CD4-positive, alpha-beta T cell treated with Interleukin-4 for 4 hours (primary cell): ENCODE measurements at places on chromosomes 11 and 22.

- no peak for DNase-seq
Observed at GRCh38 chr11:29446132-29446531, 570.7 kb downstream of the KCNA4 start.

DNA sequence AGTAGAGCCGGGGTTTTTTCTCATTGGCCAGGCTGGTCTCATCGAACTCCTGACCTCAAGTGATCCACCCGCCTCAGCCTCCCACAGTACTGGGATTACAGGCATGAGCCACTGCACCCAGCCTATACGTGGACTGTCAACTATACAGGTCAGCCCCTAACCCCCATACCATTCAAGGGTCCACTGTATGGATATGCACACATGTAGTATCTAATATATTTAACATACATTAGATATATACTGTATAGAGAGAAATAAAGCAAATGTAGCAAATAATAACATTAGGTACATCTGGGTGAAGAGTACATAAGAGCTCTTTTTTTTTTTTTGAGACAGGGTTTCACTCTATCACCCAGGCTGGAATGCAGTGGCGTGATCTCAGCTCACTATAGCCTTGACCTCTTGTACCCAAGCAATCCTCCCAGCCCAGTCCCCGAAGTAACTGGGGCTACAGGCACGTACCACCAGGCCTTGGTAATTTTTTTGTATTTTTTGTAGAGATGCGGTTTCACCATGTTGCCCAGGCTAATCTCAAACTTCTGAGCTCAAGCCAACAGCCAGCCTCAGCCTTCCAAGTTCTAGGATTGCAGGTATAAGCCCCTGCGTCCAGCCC is 1.5 kb upstream of the ATP5MGL start:
- DNase-seq: no peak

DNA sequence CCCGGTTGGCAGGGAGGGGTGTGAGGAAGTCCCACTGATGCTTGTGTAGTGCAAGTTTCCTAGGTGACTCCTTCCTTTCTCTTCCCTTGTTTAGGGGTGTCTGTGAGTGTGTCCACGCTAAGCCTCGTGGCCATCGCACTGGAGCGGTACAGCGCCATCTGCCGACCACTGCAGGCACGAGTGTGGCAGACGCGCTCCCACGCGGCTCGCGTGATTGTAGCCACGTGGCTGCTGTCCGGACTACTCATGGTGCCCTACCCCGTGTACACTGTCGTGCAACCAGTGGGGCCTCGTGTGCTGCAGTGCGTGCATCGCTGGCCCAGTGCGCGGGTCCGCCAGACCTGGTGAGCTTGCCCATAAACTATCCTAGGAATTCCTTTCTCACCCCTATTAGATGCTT is 10.4 kb downstream of the CCKBR start:
- no peak for DNase-seq

- no peak for DNase-seq
Observed at GRCh38 chr11:119592642-119593041, 136.4 kb downstream of the NECTIN1 start.

GRCh38 chr11:34051349-34052035 is at the start of gene CAPRIN1:
Gene CAPRIN1 (plus strand): TSS chr11:34051731. CDS start chr11:34052421, 690 bp downstream.
- peak; percentile 84 for DNase-seq

GRCh38 chr11:27408246-27408800 is 45.3 kb upstream of the CCDC34 start:
- DNase-seq: no peak

DNA sequence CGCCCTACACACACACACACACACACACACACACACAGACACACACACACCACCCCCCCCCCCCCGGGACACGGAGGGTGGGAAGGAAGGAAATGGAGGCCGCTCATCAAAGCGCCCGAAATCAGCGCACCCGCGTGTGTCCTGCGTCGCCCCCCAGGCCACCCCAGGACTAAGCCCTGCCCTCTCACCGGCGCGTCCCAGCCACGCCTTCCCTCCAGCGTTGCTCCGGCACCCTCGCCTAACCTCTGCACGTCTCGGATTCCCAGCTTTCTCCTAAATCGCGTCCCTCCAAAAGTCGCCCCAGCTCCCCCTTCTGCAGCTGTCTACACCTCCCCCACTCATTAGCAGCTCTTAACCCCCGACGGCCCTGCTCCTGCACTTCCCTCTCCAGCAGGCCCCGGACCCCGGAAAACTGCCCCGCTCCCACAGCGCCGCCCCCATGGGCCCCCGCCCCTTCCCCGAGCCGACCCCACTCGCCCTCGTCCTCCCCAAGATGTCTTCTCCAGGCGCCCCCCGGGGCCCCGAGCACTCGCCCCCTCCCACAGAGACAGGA is 557 bp downstream of the PACSIN2 start:
- DNase-seq: peak; percentile 45

- no peak for DNase-seq
Observed at GRCh38 chr11:111044751-111045406, 200.6 kb upstream of the POU2AF2 start.

DNA sequence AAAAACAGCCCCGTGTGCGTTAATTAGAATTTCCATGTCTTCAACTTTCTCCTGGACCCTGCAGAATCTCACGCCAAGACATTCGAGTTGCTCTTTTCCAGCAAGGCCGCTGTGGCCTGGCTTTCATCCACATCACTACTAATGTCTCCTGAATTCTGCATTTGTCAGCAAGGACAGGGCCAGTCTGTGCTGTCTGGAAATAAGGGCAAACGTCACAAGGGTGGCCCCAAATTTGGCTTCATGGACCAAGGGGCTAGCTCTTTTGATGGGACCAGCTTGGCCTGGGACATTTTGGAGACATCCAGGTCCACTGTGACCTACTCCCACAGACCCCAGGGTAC is 33.4 kb downstream of the KCNQ1OT1 start:
- no peak for DNase-seq

DNA sequence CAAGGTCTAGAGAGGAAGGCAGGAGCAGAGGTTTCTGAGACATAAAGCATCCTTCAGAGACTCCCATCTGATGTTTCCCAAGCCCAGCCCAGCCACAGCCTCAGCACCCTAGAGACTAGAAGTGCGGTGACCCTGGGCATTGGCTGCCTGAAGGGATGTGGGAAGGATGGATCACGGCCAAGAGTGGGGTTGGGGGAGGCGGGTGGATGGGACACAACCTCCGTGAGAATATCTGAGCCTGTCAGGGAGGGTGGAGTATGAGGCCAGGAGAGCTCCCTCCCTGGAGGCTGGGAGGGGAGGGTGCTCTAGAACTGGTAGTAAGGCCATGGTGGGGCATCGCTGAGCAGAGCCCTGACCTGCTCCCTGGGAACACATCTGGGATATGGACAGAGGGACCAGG is 71.4 kb downstream of the CSNK2A3 start:
- no peak for DNase-seq

DNA sequence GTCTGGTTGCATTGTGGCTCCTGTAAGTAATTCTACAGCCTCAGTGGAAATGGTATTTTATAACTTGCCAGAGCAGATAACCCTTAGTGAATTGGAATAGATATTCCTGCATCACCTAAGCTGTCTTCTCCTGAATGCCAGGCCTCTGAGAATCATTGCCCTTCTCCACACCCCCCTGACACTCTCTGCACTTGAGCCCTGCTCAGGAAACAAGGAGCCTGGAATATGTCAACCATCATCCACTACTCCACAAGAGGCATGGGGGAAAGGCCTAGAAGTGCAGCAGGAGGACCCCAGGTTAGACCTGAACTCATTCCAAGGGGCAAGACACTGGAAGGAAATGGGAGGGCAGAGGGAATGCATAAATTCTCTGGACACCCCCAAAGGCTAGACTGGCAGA is 72.4 kb downstream of the DSCAML1 start:
- DNase-seq: no peak

- DNase-seq: peak; percentile 79
Observed at GRCh38 chr11:64859542-64860414, 15.3 kb upstream of the CDC42BPG start.

DNA sequence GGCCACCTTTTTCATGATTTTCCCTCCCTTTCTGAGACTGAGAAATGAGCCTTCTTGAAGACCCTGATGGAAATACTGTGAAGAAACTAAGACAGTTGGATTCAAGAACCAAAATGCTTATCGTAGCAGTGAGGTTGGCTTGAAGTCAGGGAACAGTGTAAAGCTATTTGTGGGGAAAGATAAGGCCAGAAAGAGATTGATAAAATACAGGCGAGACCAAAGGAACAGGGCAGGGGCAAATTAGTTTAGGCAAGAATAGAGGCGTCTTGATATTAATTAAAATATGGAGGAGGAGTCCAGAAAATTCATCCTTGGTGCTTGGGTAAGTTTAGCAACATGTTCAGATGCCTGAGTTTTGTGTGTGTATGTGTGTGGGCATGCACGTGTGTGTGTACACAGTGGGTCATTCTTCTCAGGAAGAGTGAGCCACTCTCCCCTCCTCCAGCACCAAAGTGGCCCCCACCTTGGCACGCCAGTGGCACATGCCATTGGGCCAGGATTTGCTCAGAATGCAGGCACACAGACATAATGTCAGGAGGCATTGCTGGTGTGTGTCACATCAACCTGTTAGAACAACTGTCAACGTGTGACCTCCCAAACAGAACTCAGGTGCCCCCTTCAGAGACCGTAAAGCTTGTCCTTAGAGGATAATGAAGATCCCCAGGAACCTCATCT is 3.9 kb upstream of the EHF start:
- no peak for DNase-seq

- no peak for DNase-seq
Observed at GRCh38 chr22:43995798-43996169, 28.3 kb upstream of the PARVB start.
